Activated T-helper 1 cell treated with anti-CD3 and anti-CD28 coated beads, Interleukin-2, amount 50 U/mL, for 16 hours (primary cell): ENCODE measurements at places on chromosomes 7 and 10.
A peak's percentile ranks its signal among the peaks of the same experiment; 100 is the strongest.

DNA sequence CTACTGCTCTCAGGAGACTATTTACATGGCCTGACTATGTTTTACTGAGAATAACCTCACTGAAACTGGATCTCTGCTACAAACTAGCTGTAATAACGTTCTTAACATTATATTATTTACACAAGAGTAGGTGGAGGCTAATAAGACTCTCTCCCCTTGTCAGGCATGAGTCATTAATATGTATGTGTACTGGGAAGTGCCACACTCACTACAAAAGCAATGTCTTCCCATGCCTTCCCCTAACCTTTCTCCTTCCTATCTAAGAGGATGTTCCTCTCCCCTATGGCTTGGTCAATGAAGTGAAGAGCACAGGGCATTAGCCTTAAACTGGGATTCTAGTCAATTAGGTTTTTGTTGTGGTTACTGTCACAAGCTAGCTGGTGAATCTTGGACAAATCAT, 147.9 kb downstream of the DGKB start:
- DNase-seq, result no peak

DNA sequence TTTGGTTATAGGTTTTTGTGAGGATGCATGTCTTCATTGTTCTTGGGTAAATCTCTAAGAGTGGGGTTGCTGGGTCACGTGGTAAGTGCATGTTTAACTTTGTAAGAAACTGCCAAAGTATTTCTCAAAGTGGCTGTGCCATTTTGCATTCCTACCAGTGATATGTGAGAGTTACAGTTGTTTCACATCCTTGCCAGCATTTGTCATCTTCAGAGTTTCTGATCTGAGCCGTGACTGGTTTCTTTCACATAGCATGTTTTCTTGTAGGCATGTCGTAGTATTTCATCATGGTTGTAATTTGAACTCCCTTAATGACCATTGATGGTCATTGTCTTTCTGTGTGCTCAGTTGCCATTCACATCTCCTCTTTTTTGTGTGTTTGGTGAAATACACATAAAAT, 286.0 kb downstream of the RNLS start:
- no peak for DNase-seq

DNA sequence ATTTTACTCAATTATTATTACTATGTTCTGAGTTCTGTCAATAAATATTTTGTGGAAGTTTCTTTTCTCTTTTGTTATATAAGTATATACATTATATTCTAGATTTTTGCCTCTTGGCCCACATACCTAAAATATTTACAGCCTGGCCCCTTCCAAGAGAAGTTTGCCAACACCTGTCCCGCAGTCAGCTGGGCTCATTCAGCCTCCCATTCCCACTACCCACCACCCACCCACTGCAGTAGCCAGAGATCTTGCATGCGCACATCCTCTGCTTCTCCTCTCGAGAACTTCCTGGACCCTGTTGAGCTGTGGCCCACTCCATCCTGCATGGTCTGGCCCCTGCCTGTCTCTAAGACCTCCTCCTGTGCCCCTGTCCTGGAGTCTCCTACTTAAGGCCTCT, 33.6 kb downstream of the WIPF3 start:
- DNase-seq, result no peak

- no peak for DNase-seq
These were observed 39.8 kb upstream of the C10orf67 start for GRCh38 chr10:23384364-23384763.

GRCh38 chr7:6178298-6179029, 94.0 kb downstream of the CYTH3 start:
- no peak for DNase-seq

DNA sequence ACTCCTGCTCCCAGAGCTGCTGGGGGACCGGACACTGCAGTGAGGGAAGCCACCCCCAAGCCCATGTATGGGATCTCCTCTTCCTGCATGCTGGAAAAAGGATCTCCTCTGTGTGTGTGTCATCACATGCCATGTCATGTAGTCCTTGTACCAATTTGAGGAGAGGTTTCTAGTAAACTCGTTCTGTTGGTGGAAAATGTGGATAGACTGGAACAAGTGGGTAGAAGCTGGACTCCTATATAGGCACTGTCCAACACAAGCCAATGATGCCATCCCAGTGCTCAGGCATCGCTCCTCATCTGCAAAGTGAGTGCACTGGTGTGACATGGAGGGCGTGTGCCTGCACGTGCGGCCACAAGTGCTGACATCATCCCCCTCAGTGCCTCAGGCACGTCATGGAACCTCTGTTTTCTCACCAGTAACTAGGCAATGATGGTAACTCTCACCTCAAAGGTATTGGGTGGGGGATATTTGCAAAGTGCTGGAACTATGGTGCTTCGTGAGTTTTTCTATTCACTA, 19.3 kb downstream of the MYO1G start:
- DNase-seq, result no peak

DNA sequence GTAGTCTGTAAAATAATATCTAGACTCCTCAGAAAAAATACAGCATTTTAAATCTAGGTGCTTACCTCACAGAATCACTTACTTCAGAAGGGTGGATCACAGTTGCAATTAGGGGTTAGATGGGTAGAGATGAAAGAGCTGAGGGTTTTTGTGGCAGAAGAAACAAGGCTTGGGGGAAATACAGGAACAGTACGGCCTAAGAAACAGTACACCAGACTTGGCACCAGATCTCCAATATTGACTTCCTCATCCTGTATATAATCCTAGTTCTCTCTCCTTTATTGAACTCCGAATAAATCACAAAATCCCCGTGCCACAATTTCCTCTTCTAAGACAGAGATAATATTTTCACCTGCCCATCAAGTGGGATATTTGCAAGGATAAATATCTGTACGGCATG, 14.3 kb downstream of the CEP41 start:
- DNase-seq, result no peak

DNA sequence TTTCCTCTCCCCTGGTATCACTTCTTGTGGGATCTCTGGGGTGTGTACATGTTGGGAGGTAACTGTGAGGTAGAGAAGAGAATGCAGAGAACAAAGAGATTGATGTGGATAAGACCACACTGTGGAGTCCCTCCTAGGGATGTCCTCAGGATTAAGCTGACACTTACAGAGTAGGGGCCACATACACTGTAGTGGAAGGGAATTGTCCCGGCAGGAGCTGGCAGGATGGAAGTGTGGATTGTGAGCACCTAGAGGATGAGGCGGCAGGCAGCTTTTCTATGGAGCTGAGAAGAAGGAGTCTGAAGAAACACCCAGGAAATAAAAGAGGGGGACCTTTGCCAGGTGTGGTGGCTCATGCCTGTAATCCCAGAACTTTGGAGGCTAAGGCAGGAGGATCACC, 13.5 kb downstream of the AGFG2 start:
- DNase-seq, result no peak

- DNase-seq, result peak; percentile 25
These were observed 71.7 kb downstream of the ICA1 start for GRCh38 chr7:8190119-8190895.

- DNase-seq, result no peak
These were observed 254.6 kb downstream of the GRID1 start for GRCh38 chr10:86111902-86112545.

- DNase-seq, result no peak
These were observed 3.3 kb downstream of the PTPN12 start for GRCh38 chr7:77540402-77540822.

- DNase-seq, result no peak
These were observed 189.6 kb downstream of the ADAM12 start for GRCh38 chr10:126198681-126199080.

GRCh38 chr10:31157123-31158010, 125.7 kb upstream of the ZNF438 start:
- DNase-seq, result no peak

DNA sequence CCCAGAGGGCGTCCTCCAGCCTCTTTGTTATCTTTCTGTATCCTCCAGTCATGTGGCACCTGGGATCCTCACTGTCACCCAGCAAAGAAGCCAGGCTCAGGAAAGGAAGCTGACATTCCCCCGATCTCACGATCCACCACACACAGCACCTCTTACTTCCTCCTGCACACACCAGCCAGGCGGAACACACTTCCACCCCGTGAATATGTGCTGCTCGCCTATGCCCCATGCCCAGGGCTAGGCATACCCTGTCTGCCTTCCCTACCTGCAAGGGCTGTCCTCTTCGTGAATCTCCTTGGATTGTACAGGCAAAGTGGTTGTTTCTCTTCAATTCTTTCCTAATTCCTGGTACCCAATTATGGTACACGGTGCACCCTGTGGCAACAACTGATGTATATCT, 191.0 kb downstream of the TNS3 start:
- no peak for DNase-seq

GRCh38 chr7:92498557-92498956, 20.8 kb upstream of the ERVW-1 start:
- no peak for DNase-seq

GRCh38 chr10:31149835-31150512, 118.3 kb upstream of the ZNF438 start:
- no peak for DNase-seq

- DNase-seq, result no peak
These were observed 34.8 kb downstream of the DIP2C start for GRCh38 chr10:654647-654996.

- DNase-seq, result no peak
These were observed 212.4 kb upstream of the YAE1 start for GRCh38 chr7:39353615-39354376.

GRCh38 chr10:112287844-112288243, 4.6 kb downstream of the TECTB start:
- no peak for DNase-seq

- no peak for DNase-seq
These were observed 124.4 kb downstream of the ADARB2 start for GRCh38 chr10:1612908-1613307.

DNA sequence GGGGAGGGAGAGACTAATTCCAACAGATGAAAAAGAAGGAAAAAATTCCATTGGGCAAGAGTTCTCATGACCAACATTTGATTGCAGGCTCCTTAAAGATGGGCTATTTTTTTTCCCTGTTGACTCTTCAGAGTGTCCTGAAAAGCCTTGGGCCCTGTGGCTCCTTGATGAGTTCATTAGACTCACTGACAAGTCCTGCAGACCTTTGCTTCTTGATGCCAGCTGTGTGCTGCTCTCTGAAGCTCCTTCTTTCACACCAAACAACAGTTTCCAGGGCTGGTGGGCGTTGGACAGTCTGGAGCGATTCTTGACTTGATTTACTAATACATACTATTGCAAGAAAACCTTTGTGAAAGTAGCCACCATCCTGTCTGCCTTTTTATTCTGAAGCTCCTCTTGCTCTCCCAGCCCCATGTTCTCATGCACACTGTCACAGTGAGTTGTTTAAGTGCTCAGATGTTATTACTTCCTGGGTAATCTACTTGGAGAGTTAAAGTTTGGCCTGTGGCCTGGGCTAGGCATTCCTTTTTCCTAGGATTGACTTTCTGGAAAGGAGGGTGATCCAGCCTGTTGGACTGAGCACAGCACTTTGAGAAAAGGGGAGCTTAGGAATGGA, 250.3 kb downstream of the PTEN start:
- DNase-seq, result no peak

GRCh38 chr7:101985903-101986734, 168.7 kb downstream of the CUX1 start:
- no peak for DNase-seq
